Neural crest cell (in vitro differentiated cells): ENCODE measurements at places on chromosomes 2 and 18.

DNA sequence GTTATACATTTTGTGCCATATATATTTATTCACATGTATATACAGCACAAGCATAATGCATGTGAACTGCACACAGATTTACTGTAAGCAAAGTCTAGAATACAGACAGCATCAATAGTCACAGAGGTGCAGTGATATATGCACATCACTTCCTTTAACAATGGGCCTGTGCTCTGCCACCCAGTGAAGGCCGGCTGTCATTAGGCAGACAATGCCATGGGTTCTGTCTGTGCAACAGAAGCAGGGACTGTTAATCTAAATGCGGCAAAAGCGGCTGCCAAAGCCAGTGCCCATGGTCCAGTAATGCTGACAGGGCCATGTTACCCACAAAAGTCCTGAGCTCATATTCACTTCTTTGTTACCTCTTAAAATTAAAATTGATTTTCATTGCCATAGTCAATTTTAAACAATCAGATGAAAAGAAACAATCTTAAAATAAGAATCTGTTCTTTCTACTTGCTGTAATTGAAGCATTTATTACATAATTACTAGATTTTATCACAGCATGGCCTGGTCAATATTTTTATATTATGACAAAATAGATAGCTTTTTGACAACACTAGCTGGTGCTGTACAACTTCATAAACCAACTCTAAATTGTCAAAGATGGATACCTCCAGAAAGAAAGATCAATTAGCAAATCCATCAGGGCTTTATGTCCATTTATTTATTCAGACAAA, 232.0 kb downstream of the STK39 start:
- DNase-seq = no peak

DNA sequence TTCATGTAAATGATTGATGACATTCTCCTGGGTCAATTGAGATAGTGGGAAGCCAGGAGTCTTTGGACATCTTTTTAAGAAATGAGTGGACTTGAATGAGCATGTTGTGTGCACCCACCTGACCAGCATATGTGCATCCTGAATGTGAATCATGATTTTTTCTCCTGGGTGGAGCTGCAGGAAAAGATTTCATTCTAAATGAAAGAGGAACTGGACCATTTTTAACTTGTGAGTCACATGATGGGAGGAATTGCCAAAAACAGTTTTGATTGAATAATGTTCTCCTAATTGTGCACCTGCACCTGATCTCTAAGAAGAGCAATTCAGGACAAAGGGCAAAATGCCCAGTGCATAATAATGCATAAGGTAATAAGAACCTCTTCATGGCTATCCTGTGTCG, 32.3 kb downstream of the COPS8 start:
- no peak for DNase-seq

GRCh38 chr18:3402982-3403451, 47.0 kb upstream of the TGIF1 start:
- no peak for DNase-seq

DNA sequence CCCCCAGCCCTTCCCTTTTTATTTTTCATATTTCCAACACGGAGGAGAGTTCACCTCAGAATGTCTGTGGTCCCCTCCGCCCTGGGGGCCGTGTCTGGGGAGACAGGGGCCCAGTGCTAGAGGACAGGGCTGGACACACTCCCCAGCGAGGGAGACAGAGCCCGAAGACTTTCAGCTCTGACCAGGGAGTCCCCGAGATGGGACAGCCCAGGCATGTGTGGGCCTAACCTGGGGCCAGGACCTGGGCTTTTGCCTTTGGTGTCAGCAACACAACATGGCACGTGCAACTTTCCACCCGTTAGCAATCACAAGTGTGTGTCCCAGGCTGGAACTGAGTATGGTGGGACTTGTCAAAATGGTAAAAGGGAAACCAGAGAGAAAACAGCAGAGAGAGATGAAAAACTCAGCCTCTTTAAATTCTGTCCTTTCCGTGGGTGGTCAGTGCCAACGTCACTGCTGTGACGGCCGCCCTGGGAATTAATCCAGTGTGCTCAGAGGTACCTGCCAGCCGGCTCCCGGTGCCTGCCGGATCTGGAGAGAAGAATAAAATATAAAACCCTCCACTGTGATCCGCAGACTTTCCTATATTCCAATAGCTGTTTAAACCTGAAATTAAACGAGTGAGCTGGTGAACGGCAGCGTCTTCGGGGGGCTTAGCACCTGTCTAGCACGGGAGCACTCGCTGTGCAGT, 245.8 kb downstream of the EIPR1 start:
- no peak for DNase-seq

- no peak for DNase-seq
These were observed 160.5 kb downstream of the ZFP36L2 start for GRCh38 chr2:43065871-43066270.

DNA sequence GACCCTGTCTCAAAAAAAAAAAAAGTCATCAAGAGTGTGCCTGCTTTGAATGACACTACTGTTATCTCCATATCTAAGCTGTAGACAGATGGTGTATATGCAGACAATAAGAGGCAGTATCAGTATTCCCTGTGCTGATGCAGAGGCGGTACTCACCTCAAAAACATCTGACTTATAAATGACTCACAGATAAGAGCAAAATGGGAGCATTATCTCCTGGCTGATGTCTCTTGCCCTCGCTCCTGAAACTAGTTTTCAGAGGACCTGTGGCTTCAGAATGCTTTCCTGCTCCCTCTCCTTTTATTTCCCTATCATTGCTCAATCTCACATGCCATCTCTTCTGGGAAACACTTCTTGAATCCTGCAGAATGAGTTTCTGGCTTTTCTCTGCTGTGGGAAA, 289.6 kb downstream of the PTPRM start:
- no peak for DNase-seq

GRCh38 chr18:24949908-24950307, 402.1 kb downstream of the ZNF521 start:
- no peak for DNase-seq

DNA sequence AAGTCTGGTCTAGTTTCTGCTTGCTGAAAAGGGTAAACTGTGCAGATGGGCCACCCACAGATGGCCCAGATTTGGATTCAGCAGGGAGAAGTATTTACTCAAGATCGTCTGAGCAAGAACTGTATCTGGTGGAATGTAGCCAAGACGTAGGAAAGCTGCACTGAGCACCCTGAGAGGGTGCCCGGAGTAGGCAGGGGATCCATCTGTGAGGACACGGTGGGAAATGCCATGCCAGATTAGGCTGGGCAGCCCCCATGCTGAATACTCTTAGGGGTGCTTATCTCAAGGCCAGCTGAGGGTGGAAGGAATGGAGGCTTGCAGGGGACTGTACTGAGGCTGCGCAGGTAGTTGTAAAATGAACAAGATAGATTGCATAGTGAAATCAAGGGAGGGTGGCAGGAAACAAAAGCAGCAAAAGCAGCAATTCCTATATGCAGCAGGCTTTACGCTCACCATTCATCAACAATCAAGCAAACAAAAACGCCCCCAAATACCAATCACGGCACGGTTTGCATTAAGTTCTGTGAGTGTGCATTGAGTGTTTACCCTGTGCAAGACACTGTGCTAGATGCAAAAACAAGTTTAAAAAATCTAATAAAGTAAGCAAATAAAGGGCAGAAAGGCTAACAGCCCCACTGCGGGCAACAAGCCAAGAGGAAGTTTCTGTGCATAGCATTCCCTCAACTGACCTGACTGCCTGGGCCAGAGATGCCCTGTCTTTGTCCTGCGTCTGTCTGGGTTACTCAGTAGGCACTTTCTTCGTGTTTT, 32.2 kb upstream of the LPIN2 start:
- no peak for DNase-seq

- DNase-seq = no peak
These were observed 68.4 kb downstream of the MCFD2 start for GRCh38 chr2:46847185-46847710.

DNA sequence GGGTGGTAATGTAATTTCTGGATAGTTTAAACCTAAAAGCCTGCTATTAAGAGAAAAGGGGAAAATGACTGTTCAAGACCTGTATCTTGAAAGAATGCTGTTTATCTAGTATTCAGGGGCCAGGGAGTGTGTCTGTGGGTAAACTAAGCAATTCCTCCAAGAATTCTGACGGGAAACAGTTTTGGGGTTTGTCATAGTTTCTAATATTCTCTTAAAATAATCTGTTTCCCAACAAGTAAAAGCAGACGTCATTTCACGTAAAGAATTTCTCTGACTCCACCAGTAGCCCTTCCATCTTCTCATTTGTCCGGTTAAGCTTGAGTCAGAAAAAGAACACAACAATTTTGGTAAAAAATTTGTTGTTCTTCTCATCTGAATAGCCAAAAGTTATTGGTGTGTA, 232.1 kb upstream of the EPAS1 start:
- no peak for DNase-seq

- no peak for DNase-seq
These were observed 8.0 kb upstream of the COX7A2L start for GRCh38 chr2:42368817-42369531.
